DMS79 (cell line): ENCODE measurements at places on chromosomes 4 and X.

- no peak for DNase-seq
Observed at GRCh38 chr4:184755278-184755677, 21.4 kb upstream of the CENPU start.

DNA sequence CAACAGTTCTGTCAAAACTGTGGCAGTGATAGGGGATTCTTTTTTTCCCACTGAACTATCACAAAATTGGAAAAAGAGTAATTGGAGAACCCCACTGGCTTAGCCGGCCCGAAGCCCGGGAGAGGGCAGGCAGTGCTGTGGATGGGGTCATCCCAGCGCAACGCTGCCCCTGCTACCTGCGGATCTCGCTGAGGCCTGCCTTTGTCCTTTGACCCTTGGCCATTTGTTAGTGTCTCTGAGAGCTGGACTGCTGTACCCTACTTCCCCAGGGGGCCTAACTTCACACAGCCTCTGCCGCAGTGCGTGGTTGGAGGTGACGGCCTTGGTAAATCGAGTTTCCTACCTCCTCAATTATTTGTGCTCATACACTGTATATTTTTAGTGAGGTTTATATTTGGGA is 43.0 kb upstream of the MSANTD1 start:
- DNase-seq: no peak

GRCh38 chrX:100340491-100341141 is 69.5 kb downstream of the PCDH19 start:
- no peak for DNase-seq

DNA sequence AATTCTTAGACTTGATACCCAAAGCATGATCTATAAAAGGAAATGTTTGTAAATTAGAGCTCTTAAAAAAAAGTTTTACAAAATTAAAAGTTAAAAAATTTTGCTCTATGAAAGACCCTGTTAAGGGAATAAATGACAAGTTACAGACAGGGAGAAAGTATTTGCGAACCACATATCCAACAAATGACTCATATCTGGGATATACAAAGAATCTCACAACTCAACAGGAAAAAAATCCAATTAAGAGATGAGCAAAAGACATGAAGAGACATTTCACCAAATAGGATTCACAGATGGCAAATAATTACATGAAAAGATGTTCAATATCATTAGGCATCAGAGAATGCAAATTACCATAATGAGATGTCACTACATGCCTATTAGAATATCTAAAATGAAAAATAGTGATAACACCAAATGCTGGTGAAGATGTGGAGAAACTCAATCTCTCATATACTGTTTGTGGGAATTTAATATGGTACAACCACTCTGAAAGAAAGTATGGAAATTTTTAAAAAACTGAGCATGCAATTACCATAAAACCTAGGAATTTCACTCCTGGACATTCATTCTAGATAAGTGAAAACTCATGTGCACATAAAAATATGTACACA is 100.8 kb upstream of the EOLA2 start:
- DNase-seq: no peak

DNA sequence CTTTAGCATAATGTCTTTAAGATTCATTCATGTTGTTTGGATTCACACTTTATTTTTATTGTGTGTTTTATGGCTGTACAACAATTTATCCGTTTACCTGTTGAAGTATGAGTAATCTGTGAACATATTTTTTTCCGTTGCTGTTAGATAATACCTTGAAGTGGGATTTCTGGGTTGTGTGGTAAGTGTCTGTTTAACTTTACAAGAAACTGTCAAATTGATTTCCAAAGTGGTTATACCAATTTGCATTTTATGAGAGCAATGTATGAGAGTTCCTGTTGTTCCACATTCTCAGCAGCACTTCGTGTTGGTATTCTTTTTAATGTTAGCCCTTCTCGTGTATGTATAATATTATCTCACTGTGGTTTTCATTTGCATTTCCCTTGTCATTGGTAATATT is 53.6 kb downstream of the USP53 start:
- no peak for DNase-seq

DNA sequence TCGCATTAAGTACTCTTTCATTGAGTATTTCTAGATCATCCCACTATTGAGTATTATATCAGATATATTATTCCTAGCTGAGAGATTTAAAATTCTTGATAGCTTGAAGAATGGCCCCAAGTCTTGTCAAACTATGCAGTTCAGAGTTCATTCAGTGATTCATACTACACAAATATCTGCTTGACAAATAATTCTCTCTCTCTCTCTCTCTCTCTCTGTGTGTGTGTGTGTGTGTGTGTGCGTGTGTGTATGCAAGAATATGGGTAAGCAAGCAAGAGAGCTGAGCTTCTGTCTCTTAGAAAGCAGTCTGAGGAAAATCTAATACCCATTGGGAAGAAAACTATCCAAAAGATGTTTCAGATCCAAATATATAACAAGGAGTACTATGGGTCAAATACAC is 142.0 kb downstream of the SLC10A7 start:
- DNase-seq: no peak

DNA sequence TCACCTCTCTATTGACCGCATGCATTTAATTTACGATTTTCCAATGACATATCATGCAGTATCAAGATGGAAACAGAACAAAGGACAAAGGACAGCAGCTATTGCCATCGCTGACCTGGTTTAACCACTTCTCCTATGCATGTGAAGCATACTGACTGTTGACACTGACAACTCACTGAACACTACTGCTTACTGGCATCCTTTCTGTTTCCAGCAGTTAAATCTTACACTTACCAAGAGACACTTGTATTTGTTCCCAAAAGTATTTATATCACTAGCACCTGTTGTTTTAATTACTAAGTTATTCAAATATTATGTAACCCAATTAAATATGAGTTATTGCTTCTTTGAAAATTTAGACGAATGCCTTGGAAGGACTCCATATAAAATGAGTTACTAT is 176.7 kb downstream of the PDGFC start:
- DNase-seq: no peak

DNA sequence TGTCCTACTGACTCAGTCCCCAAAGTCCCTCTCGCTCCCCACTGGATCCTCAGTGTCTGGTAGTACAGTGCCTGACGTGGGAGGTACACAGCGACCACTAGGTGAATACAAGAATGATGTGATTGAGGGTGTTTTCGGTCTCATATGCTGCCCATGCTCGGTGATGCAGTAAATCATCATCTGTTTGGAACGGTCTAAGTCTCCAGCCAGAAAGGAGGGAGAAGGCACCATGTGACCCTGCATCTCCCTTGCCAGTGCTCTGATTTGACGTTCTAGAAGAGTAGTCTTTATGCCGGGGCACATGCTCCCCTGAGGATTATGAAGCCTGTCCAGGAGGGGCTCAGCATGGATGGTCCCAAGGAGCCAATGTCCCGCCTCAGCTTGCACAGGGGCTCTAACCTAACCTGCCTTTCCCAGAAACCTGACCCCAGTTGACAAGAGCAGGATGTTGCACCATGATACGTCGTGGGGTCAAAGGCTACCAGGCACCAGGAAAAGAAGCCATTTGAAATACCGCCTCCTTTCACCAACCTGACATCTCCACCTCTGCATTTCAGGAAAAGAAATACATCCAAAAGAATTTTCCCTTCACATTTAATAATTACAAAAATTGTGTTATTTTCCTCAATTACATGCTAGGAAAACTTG is 13.8 kb upstream of the PLXNB3 start:
- no peak for DNase-seq

DNA sequence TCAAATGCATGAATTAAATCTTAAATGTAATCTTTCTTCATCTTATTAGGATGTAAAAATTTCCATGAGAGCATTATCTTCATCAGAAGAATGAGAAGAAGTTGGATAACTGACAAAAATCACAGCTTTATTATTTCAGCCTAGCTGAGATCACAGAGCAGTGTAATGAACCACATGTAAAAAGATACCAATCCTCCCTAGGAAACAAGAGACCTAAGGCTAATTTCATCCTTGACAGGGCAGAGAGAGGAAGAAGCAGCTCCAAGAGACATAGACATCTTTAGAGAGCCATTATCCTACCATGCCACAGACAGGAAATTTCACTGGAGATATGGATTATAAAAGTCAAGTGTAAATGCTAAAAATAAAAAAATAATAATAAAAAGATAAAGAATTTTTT is 40.9 kb upstream of the IL15 start:
- no peak for DNase-seq

GRCh38 chr4:99968330-99968729 is 18.3 kb upstream of the H2AZ1 start:
- DNase-seq: no peak
